Right renal pelvis (tissue), 4 donors: ENCODE measurements at places on chromosomes 4 and X. TPM values are rescaled to one million over a fixed set of nuclear protein-coding genes. Genes with fewer than 3 reads are reported as not detected.

The MAP7D3 gene
- polyA plus RNA-seq, result 16.3 TPM

The TADA2B gene
- polyA plus RNA-seq, result 20.9 TPM

The EFNB1 gene
- 123 TPM for polyA plus RNA-seq

DNA sequence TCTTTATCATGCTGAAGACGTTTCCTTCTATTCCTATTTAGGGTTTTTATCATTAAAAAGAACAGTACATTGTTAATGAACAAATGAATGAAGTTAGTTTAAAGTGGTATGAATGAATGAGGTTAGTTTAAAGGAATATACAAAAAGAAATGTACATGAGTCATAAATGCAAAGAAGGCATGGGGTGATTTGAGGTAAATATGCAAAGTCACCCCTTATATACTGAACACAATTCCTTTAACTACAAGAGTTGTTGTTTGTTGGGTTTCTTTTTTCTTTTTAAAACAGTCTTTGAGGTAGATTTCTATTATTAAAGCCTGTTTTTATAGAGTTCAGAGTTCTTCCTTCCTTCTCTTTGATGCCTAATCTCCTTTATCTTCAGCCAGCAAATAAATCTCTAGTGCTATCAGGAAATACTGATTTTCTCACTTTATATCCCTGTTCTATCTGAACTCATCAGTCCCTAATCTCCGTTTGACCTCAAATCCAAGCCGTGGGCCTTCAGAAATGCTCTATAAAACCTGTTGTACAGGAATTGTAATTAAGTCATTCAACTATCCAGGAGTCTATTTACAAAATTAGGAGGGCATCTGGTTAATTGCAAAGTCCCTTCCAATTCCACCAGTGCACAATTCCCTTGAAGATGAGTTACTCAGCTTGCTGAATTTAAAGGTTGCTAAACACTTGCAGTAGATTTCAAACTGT lies 31.6 kb upstream of the ABCG2 start:
- no peak for DNase-seq

GRCh38 chr4:71367546-71367945 lies 28.7 kb downstream of the SLC4A4 start:
- no peak for DNase-seq

DNA sequence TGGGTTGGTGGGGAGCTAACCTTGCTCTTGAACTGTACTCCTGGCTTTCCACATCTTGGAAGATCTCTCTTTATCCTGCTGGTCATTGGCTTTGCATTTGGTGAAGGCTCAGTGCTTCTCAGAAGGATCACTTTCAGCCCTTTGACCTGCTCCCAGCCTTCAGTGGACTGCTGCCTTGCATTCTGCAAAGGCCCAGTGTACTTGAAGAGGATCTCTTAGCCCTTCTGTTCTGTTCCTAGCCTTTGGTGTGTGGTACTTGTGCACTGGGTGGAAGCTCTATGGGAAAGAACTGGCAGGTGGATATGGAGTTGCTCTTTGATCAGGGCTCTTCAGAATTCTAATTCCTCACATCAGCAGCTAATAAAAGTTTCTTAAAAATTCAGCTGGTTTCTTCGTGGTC lies 46.5 kb downstream of the FGF2 start:
- DNase-seq, result no peak
